Neural crest cell (in vitro differentiated cells): ENCODE measurements at places on chromosomes 11 and 22.

DNA sequence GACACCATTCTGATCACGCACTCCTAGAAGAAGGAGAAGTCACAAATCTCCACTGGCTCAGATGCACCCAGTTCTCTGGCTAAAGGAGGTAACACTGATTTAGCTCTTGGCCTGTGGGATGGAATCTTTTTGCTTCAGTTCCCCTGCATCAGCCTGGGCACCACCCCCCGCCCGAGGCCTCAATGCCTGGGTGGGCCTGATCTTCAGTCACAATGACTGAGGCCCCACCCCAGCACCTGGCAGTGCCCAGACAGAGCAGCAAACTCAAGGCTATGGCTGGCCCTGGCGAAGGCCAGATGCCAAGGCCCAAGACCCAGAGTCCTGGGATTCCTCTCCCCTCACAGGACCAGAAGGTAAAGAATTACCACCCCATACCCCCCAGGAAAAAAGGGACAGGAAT is 5.0 kb downstream of the CYB561A3 start:
- H3K36me3 ChIP-seq, result peaks cover 2% of the 10 kb centered on the region
- no peaks in the 10 kb centered on the region for H3K27me3 ChIP-seq
- H3K27ac ChIP-seq, result no peak overlapping the region

DNA sequence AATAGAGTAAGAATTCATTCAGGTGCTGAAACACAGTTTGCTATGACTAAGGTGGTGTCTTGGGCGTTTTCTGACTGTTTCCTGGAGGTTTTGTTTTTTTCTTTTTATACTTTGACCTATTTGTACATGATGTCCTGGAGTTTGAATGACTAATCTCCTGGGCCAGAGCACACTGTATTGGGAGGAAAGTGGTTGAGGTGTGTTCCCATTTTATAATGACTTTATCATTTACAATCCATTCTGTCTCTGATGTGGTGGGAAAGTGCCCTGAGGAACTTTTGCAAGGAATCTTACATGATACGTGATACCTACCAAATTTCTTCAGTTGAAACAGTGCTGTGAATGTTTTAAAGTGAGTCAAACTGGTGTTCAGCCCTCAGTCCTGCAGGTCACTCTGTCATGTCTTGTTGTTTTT is 80.8 kb downstream of the TNRC6B start:
- no peaks in the 10 kb centered on the region for H3K27me3 ChIP-seq
- peaks cover 14% of the 10 kb centered on the region for H3K36me3 ChIP-seq
- DNase-seq, result no peak

GRCh38 chr22:29658176-29658575 is 54.7 kb downstream of the NF2 start:
- no peak overlapping the region for H3K4me3 ChIP-seq
- no peaks in the 10 kb centered on the region for H3K27me3 ChIP-seq
- DNase-seq, result no peak

GRCh38 chr22:27163162-27164137 is 506.1 kb downstream of the MIAT start:
- no peaks in the 10 kb centered on the region for H3K36me3 ChIP-seq
- peaks cover 8% of the 10 kb centered on the region for H3K27me3 ChIP-seq
- H3K4me1 ChIP-seq, result peaks cover 5% of the 10 kb centered on the region
- H3K4me3 ChIP-seq, result no peak overlapping the region

GRCh38 chr11:29159552-29160465 is 857.0 kb downstream of the KCNA4 start:
- H3K4me3 ChIP-seq, result no peak overlapping the region
- DNase-seq, result peak; percentile 51
- H3K27ac ChIP-seq, result no peak overlapping the region
- H3K36me3 ChIP-seq, result no peaks in the 10 kb centered on the region

DNA sequence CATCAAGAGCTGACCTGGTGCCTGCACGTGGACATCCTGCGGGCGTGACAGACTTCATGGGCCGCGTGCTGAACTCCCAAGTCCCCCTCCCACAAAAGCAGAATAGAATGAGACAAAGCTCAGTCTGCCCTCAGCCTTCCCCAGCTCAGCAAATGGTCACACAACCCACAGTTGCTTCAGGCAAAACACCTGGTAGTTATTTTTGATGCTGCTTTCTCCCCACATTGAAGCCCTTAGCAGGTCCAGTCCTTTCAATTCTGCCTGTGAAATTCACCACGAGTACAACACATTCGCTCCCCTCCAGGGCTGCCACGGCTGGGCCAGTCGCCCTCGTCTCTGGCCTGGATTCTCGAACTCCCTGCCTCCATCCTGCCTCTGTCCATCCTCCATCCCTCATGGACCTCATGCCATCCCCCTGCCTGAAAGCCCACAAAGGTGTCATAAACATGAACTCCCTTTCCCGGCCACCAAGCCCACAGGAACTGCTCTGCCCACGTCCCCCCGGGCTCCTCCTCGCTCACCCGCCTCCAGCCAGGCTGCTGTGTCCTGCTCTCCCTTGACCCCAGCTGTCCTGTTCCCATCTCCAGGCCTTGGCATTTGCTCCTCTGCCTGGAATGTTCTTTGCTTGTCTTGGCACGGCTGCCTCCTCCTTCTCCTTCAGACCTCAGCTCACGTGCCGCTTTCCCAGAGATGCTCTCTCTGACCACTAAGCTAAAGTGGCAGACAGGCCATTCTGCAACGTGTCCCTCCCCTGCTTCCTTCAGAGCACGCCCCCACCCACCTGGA is 42.1 kb downstream of the SCUBE1 start:
- peak overlapping the region; percentile 75 for H3K27ac ChIP-seq
- no peak overlapping the region for H3K4me3 ChIP-seq
- DNase-seq, result no peak
- H3K4me1 ChIP-seq, result peaks cover 50% of the 10 kb centered on the region

GRCh38 chr11:26019386-26019785 is 312.5 kb upstream of the ANO3 start:
- H3K27me3 ChIP-seq, result no peaks in the 10 kb centered on the region
- H3K36me3 ChIP-seq, result no peaks in the 10 kb centered on the region
- H3K4me3 ChIP-seq, result no peak overlapping the region
- DNase-seq, result no peak

GRCh38 chr11:96235751-96236150 is 107.2 kb downstream of the MAML2 start:
- peaks cover 7% of the 10 kb centered on the region for H3K36me3 ChIP-seq
- peak overlapping the region; percentile 28 for H3K4me3 ChIP-seq
- H3K27ac ChIP-seq, result no peak overlapping the region
- DNase-seq, result no peak
- peaks cover 15% of the 10 kb centered on the region for H3K4me1 ChIP-seq

- no peak for DNase-seq
- no peaks in the 10 kb centered on the region for H3K36me3 ChIP-seq
- no peak overlapping the region for H3K4me3 ChIP-seq
- H3K27ac ChIP-seq, result no peak overlapping the region
These were observed 22.1 kb upstream of the DRD2 start for GRCh38 chr11:113497066-113497910.

- no peaks in the 10 kb centered on the region for H3K27me3 ChIP-seq
- H3K4me1 ChIP-seq, result no peaks in the 10 kb centered on the region
- no peak overlapping the region for H3K4me3 ChIP-seq
- H3K27ac ChIP-seq, result no peak overlapping the region
- DNase-seq, result no peak
- H3K36me3 ChIP-seq, result no peaks in the 10 kb centered on the region
These were observed 49.5 kb downstream of the IGF2 start for GRCh38 chr11:2089536-2090165.

DNA sequence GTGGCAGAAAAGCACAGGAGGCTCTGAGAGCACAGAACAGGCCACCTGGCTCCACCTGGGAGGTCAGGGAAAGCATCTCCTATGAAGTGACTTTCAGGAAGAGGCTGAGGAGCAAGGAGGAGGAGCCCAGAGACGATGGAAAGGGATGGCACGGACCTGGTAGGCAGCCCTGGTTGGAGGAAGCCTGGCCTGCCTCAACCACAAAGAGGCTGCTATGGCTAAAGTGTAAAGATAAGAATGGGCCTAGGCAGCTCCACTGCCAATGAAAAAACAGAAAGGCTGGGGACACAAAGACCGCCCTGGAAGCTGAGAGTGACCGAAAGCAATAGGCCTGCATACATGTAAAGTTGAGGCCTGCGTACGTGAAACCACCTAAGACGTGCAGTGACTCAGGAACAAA is 31.2 kb upstream of the ETS1 start:
- H3K4me1 ChIP-seq, result peaks cover 28% of the 10 kb centered on the region
- H3K36me3 ChIP-seq, result no peaks in the 10 kb centered on the region
- no peak overlapping the region for H3K4me3 ChIP-seq
- no peak for DNase-seq

DNA sequence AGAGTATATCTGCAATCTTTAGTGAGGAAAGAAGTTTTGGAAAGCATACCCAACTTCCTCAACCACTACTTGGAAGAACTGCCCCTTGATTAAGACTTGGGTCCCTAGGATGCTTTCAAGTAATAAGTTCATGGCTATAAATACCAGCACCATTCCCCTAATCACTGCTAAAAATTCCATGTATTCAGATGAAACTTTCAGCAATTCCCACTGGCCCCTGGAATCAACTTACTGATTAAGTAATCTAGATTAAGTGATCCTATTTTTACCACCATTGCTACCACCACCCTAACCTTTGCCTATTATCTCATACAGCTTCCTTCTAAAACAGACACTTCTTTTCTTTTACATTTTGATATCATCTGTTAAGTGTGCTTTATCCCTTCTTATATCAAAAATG is 10.5 kb downstream of the PICALM start:
- no peak for DNase-seq
- H3K27ac ChIP-seq, result no peak overlapping the region
- H3K27me3 ChIP-seq, result no peaks in the 10 kb centered on the region
- H3K4me3 ChIP-seq, result no peak overlapping the region
- H3K36me3 ChIP-seq, result peaks cover 2% of the 10 kb centered on the region

DNA sequence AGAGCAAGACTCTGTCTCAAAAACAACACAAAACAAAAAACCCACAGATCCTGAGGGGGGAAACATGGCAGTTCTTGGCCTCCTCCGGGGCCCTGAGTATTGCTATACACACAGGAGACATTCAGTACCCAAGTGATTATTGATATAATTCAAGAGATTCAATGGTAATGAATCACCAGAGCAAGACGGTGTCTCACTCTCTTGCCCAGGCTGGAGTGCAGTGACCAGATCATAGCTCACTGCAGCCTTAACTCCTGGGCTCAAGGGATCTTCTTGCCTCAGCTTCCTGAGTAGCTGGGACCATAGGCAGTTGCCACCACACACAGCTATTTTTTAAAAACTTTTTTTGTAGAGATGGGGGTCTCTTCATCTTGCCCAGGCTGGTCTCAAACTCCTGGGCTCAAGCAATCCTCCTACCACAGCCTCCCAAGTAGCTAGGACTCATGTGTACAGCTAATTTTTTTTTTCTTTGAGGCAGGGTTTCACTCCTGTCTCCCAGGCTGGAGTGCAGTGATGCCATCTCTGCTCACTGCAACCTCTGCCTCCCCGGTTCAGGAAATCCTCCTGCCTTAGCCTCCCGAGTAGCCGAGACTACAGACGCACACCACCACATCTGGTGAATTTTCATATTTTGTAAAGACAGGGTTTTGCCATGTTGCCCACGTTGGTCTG is 21.8 kb upstream of the PIK3C2A start:
- H3K27me3 ChIP-seq, result no peaks in the 10 kb centered on the region
- no peak for DNase-seq
- no peak overlapping the region for H3K27ac ChIP-seq
- H3K4me3 ChIP-seq, result no peak overlapping the region
- H3K36me3 ChIP-seq, result no peaks in the 10 kb centered on the region

DNA sequence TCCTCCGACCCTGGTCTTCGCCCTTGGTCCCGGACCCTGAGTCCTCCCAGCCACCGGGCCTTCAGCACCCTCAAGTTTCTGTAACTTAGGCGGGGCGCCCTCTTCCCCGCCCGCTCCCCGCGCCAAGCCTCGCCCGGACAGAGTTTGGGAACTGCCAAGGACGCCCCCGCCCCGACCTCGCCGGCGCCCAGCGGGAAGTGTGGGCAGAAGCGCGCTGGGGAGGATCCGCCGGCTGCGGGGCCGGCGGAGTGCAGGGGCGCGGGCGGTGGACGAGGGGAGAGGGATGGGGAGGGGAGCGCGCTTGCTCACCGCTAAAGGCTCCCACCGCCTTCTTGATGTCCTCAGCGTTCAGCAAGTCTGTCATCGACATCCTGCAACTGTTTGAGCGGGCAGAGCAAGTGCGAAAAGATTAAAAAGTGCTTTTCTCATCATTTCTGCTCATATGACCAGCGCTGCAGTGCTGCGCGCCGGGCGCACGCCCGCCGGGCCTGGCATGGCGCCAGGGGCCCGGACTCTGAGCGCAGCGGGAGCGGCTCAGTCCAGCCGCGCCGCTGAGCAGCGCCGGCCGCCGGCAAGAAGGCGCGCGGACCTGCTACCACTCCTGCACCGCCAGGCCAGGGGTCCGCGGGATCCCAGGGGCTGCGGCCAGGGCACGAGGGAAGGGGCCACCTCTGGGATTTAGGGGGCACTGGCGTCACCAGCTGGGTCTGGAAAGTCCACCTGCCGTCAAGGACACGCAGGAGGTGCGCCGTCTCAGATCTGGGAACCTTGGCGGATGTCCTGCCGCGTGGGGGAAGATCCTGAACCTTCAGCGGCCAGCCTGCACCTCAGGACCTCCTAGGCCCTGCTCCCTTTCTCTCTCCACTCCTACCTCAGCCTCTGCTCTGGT is at the start of gene PVALB:
TSS of gene PVALB (minus strand) at position 400 of the 889 bp plus-strand sequence. CDS start at position 370, 30 bp downstream.
- DNase-seq, result no peak
- peaks cover 6% of the 10 kb centered on the region for H3K4me1 ChIP-seq
- peaks cover 94% of the 10 kb centered on the region for H3K27me3 ChIP-seq
- peak within 1 kb of the TSS; percentile 69 for H3K4me3 ChIP-seq

- no peaks in the 10 kb centered on the region for H3K27me3 ChIP-seq
- no peaks in the 10 kb centered on the region for H3K4me1 ChIP-seq
- no peak overlapping the region for H3K27ac ChIP-seq
- DNase-seq, result no peak
- H3K36me3 ChIP-seq, result peaks cover 21% of the 10 kb centered on the region
- no peak overlapping the region for H3K4me3 ChIP-seq
These were observed 71.2 kb downstream of the PDHX start for GRCh38 chr11:34987617-34988016.

DNA sequence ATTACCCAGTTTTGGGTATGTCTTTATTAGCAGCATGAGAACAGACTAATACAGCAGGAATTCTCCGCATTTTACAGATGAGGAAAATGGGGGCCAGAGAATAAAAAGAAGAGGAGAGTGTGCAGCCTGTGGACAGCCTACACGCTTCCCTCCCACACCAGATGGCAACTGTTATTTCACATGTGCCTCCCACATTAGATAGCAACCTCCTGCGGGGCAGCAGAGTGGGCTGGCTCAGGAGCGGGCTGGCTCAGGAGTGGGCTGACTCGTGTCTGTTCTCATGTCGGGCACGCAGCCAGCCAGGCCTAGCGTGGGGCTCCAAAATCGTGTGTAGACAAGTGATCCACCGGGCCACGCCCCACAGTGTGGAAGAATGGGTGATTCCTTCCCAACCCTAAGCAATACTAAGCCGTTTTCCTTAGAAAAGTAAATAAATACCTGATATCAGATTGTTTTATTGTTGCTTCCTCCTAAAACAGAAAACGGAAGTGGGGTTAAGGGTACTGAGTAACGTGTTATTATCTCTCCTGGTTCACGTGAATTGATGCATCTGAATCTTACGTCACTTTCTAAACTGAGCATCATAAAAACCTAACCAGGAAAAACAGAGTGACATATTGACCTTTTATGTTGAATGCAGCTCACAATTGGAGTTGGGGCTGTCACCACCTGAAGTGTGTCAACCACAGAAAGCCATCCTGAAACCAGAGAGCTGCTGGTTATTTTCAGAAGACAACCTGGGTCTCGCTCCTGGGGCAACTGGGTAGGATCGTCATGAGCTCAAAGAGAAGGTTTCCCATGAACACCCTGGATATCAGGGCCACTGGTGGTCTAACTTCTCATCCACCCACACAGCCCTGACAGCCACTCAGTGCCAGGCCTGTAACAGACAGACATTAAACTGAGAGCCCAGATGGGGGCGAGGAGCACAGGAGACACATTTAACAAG is 3.3 kb downstream of the TTLL1 start:
- no peak overlapping the region for H3K27ac ChIP-seq
- peaks cover 5% of the 10 kb centered on the region for H3K36me3 ChIP-seq
- no peaks in the 10 kb centered on the region for H3K27me3 ChIP-seq
- DNase-seq, result no peak
